GM04504 (cell line): ENCODE measurements at places on chromosomes 6 and 20.

DNA sequence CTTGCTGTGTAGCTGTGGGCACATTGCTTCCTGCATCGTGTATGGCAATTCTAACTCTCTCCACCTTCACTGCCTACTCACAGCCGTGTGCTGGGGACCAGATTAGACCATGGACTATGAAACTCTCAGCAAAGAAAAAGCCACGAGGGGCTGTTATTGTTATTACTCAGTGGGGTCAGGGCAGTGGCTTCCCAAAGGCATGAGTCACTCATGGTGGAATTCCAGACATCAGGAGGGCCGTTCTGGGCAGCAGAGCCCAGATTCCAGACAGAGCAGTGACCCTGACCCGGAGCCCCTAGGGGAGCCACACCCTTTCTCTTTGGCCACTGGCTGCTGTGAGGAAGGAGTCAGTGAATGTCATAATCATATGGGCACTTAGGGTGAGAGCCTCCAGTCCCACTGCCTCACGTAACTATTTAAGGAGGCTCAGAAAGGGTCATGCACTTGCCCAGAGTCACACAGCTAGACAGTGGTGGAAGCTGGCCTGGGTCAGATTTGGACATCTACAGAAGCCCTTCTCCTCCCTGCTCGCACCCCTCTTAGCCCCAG lies 22.2 kb upstream of the CCN5 start:
- DNase-seq, result peak; percentile 94

DNA sequence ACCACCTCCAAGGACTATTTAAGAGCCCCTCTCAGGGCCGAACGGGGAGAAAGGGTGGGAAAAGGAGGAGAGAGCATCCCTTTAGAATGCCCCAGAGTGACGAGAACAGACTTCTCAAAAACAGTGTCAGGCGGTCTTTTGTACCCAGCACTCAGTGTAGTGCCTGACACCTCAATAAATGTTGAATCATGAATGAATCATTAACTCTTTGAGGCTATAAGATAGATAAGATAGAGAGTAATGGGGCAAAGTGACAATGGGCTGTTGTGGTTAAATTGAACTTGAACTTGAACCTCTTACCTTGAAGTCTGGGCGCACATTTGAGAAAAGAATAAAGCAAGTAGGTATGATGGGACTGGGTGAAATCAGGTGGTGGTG lies 7.4 kb downstream of the TCF21 start:
- no peak for DNase-seq

DNA sequence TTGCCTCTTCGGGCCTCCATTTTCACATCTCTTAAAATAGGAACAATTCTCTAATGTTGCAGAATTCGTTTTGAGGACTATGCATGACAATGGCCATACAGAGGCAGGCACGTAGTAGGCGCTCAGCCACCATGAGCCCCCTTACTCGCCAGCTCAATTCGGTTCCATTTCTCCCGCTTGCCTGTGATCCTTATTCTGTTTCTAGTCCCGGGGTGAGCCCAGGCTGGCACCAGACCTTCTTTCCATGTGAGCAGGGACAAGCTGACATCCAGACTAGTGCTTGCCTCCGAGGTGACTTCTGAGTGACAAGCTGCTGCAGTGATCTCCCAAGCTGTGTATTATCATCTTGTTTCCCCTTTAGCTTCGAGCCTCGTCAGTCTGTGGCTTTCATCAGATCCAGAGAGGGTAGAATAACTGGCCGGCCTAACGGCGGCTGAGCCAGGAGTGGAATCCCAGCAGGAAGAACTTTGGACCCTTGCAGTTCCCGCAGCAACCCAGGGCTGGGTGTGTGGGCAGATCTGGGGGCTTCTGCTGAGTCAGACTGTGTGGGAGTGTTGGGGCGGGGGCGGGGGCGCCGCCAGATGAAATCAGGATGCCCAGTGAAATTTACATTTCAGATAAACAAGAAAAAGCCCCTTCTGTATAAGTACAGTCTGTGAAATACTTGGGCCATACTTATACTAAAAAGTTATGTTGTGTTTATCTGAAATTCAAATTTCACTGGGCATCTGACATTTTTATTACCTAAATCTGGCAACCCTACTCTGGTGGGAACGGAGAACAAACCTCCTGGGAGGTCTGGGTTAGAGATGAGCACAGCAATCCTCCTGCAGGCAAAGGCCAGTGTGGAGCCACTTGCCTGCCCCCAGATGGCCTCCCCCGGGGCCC lies 10.9 kb downstream of the BANF2 start:
- no peak for DNase-seq

DNA sequence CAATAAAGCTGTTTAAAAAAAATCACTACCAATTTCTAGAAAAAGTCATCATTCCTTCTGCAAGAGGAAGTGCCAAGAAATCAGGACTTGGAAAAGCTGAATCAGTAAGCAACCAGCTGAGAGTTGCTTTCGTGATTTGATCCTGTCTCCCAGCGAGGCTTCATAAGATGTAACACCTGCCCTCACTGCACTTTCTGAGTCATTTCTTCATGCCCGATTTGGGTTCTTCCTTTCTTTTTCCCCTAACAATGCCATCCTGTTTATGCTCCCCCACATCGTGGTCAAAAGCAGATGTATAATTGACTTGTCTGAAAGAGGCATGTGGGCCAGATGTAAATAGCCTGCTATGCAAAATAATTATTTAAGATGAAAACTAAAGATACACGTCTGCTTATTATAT lies 52.1 kb downstream of the RIPOR2 start:
- DNase-seq, result peak; percentile 70

- no peak for DNase-seq
Measured at GRCh38 chr6:3267162-3267561, 8.4 kb downstream of the PSMG4 start.

GRCh38 chr20:18788021-18788420 lies 25.6 kb upstream of the SCP2D1 start:
- DNase-seq, result no peak

GRCh38 chr6:15504581-15505350 lies 158.1 kb downstream of the DTNBP1 start:
- DNase-seq, result peak; percentile 97

GRCh38 chr20:50218987-50219435 lies 28.4 kb downstream of the CEBPB start:
- no peak for DNase-seq

DNA sequence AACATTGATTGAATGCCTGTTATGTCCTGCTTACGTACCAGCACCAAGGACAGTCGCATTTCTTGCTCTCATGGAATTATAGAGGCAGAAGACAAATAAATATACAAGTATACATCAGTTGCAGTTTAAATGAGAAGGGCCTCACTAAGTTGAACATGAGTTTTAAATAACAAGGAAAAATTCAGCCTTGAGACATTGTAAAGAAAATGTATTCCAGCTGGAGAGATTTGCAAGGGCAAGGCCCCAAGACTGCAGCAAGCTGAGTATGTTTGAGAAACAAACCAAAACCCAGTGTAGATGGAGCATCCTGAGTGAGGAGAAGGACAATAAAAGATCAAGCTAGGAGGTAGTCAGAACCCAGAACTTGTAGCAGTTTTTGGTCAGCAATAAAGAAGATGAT lies 123.2 kb upstream of the BMP5 start:
- DNase-seq, result no peak

GRCh38 chr6:14861491-14861943 lies 384.4 kb upstream of the JARID2 start:
- no peak for DNase-seq

- DNase-seq, result no peak
Measured at GRCh38 chr6:6315660-6316059, 4.8 kb downstream of the F13A1 start.

DNA sequence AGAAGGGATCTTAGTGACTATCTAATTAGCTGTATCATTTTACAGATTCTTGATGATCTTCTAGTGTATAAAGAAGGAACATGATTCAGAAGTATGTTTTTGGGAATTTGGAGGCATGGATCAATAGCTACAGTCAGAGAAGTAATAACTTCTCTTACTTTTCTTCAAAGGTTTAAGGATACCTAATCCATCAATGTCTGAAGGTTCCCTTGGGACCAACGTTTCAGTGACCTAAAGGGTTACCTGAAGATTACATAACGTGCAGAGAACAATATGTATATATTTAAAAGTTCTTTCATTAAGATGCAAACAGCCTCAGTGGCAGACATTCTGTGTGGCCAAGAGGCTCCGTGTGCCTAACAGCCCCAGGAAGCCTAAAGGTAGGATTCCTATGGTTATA lies 3.2 kb downstream of the HDAC2 start:
- no peak for DNase-seq

DNA sequence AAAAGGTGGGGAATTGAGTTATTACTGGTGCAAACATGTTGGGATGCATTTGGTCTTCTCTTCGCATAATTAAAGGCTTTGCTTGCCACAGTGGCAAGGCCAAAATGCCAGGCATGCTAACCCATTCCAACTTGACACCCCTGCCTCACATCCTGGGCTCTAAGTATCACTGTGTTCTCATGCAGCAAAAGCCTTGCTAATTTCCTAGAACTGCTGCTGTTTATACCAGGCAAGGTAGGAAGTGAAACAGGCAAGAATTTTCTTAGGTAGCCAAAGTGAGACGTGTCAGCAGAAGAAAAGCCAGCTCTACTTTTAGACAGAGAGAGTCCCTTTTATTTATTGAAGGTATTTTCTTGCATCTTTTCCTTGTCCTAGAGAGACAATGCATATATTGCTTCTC lies 41.2 kb downstream of the LYRM2 start:
- DNase-seq, result no peak

DNA sequence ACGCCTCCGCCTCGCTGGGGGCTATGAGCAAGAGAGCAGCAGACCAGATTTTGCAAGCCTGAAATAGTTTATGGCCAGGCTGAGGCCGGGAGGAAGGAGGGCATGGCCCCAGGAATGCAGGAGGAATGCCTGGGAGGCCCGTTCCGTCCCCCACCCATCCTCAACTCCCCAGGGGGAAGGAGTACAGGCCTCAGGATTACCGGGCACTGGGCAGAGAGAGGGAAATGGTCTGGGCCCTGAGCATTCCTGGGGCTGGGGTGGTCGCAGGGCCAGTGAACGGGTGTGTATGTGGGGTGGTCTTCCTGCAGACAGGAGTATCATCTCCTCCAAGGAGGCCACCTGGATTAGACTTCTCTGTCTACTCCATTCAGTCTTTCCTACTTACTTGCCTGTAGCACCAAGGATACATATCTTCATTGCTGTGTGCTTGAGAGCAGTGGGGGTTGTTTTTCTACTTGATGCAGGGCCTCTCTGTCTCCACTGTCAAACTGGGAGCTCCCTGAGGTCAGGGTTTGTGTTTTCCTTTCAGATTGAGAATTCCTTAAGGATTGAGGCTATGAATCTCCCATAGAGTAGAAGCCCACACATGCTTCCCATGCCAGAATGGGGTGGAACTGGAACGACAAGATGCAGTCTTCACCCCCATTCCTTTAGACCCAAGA lies 81.3 kb downstream of the VEGFA start:
- peak; percentile 58 for DNase-seq

GRCh38 chr6:135985471-135985870 lies 134.0 kb downstream of the PDE7B start:
- no peak for DNase-seq

DNA sequence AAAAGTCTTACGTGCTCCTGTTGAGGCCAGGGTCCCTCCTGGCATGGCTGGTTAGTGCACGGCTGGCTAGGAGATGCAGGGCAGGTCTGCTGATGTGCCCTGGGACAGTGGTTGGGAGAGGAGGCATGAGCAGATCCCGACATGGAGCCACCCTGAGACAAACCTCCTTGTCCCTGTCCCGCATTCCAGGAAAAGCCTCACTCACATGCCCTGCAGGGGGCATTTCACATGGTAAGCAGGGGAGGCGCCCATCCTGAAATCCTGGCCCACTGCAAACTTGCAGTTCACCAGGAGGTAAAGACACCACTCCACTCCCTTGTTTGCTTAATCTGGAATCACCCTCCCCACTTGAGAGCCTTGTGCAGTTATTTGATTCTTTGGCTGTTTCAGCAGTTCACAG lies 116.7 kb upstream of the SLC24A3 start:
- DNase-seq, result no peak

GRCh38 chr6:24916496-24916895 lies 19.3 kb downstream of the RIPOR2 start:
- no peak for DNase-seq

GRCh38 chr20:3702611-3703391 lies 9.6 kb downstream of the SIGLEC1 start:
- DNase-seq, result no peak

- no peak for DNase-seq
Measured at GRCh38 chr20:17457079-17457478, 74.1 kb downstream of the BFSP1 start.

- no peak for DNase-seq
Measured at GRCh38 chr6:15265787-15266186, 19.9 kb downstream of the JARID2 start.

DNA sequence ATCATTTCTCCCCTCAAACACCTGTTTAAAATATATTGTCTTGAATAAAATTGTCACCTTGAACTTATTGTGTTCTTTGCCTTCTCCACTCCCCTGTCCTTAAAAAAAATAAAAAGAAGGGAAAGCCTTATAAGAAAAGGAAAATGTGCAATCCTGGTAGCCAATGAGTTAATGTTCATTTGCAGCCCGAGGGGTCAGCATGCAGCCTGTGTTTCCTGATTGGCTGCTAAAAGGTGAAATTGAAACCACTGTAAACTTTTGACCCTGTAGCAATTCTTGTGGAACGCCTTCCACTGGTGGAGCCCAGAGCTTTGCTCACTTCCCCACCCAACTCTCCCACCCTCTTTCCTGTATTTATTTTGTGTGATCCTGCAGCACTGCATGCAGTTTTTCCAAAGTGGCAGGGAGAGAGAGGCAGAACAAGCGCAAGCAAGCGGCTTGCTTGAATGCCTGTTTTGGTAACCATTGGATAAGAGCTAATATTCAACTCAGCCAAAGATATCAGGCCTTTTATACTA lies 74.9 kb downstream of the NCOA3 start:
- peak; percentile 53 for DNase-seq

- no peak for DNase-seq
Measured at GRCh38 chr6:126055449-126055848, 69.1 kb downstream of the TRMT11 start.

DNA sequence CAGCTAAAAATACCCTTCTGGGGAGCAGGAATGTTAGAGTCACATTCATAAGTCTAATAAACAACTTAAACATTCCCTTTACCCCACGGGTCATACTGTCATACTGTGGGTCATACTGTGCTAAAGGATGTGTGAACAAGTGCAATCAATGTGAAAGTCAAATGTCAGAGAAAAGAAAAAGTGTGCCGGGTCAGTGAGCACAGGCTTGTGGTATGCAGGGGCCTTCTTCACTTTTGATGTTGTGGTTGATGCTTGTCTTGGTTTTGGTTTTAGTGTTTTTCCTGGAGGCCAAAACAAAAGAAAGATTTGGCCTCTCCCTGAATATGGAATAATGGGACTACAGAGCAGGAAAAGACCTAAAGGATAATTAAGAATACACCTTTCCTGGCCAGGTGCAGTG lies 267.9 kb upstream of the PLN start:
- no peak for DNase-seq

DNA sequence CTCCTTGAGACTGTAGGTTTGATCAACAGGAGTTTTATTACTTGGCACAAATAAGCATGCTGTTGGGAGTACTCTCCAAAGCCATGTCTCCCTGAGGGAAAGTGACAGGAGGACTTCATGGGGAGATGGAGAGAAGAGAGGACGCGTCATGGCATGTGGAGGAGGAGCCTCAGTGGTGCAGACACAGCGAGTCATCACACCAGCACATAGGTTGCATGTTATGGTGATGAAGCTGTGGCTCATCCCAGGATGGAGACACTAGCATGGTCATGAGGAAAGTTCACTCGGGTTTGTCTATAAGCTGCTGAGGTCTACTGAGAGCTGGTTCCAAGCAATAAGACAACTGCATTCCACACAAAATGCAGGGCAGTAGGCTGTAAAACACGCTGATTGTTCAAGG lies 13.2 kb upstream of the SSTR4 start:
- no peak for DNase-seq

- no peak for DNase-seq
Measured at GRCh38 chr6:170225852-170226417, 64.9 kb downstream of the DLL1 start.
